HepG2 (cell line): ENCODE measurements at places on chromosomes 11 and 22.
A peak's percentile ranks its signal among the peaks of the same experiment; 100 is the strongest.

DNA sequence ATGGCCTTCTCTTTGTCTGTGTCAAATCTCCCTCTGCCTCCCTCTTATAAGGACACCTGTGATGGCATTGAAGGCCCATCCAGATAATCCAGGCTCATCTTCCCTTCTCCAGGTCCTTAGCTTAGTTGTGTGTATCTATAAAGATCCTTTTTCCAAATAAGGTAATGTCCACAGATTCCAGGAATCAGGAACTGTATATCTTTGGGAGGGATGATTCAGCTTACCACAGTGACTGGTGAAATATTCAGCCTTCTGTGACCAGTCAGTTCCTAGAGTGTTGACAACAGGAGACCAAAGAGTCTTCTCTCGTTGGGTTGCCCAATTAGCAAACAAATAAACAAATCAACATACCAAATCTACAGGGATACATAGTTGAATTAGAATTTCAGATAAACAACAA lies 175.8 kb downstream of the MPPED1 start:
- H3K27ac ChIP-seq: no peak overlapping the region
- H3K36me3 ChIP-seq: no peaks in the 10 kb centered on the region
- H3K4me3 ChIP-seq: no peak overlapping the region
- H3K27me3 ChIP-seq: no peaks in the 10 kb centered on the region
- no peak for DNase-seq

DNA sequence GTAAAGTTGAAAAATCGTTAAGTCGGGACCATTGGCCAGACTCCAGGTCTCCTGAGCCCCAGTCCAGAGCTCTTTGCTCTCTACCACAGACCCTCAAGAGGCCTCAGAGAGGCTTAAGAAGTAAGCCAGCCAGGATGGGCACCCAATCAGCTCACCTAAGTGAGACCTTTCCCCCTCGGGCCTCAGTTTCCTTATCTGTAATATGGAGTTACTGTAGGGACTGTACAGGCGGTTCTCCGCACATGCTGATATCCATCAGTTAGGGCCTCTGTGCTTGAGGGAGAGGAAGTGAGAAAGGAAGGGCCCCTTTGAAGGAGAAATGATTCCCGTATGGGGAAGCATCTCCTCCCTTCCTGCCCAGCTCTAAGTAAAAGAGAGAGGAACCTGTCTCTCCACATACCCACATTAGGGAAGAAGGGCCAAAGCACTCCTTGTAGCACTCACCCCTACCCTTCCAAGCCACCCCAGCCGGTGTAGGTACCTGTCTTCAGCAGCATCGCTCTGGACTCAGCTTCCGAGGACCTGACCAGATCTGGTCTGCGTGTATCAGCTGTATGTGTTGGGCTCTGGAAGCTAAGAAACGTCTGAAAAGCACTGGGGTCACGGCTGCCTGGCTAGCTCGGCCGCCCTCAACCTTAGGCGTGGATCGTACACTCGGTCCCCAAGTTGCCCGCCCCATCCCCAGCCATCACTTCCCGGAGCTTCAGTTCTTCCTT lies 653 bp downstream of the NAGA start:
- H3K27me3 ChIP-seq: no peaks in the 10 kb centered on the region
- peak overlapping the region; percentile 46 for H3K27ac ChIP-seq
- H3K4me1 ChIP-seq: peaks cover 40% of the 10 kb centered on the region
- peaks cover 5% of the 10 kb centered on the region for H3K36me3 ChIP-seq

DNA sequence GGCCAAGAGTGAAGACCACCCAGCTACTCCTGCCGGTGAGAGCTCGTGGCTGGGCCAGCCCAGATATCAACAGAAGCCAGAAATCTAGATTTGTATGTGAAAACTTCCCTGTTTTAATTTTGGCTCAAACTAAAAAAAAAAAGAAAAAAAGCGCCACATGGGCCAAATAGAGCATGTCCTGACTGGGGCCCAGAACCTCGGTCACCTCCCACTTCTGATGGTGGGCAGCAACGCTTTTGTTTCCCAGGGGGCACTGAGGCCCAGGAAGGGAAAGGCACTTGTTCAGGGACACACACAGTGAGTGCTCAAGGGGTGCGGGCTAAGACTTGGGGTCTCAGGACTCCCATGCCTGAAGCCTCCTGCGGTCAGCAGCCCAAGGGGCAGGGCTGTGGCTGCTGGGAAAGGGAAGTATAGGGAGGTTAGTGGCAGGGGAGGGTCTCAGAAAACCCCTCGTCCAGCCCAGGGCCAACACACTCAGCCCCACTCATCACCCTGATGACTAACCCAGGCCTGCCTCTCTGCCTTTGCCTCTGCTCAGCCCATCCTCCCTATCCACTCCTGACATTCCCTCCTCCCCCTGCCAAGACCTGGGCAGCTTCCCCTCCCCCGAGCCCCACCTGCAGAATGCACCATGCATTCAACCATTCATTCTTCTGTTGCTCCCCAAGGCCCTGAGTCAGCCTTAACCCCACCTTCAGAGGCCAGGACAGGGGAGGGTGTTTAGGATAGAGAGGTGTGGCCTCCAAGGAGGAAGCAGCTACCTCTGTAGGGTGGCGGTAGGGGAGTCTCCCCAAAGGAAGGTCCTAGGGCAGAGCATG lies 30.0 kb upstream of the TCF20 start:
- no peaks in the 10 kb centered on the region for H3K36me3 ChIP-seq
- H3K27ac ChIP-seq: no peak overlapping the region
- H3K4me1 ChIP-seq: peaks cover 74% of the 10 kb centered on the region

DNA sequence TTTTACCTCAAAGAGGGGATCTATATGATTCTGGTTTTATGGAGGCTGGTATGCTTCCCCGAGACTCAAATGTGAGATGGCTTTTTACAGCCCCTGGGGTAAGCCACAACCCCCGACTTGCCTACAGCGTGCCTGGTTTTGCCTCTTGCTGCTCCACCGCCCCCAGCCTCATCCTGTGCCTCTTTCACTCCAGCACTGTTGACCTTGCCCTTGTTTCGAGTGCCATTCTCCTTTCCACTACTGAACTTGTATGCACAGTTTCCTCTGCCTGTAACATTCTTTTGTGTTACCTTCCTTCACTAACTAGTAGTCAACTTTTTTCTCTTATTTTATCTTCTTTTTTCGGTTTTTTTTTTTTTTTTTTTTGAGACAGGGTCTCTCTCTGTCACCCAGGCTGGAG lies 219.0 kb upstream of the ZBED5 start:
- no peaks in the 10 kb centered on the region for H3K36me3 ChIP-seq
- H3K27me3 ChIP-seq: no peaks in the 10 kb centered on the region; the same call in 1 of the 2 replicates
- no peak overlapping the region for H3K4me3 ChIP-seq
- H3K4me1 ChIP-seq: no peaks in the 10 kb centered on the region
- H3K27ac ChIP-seq: no peak overlapping the region
- no peak for DNase-seq

DNA sequence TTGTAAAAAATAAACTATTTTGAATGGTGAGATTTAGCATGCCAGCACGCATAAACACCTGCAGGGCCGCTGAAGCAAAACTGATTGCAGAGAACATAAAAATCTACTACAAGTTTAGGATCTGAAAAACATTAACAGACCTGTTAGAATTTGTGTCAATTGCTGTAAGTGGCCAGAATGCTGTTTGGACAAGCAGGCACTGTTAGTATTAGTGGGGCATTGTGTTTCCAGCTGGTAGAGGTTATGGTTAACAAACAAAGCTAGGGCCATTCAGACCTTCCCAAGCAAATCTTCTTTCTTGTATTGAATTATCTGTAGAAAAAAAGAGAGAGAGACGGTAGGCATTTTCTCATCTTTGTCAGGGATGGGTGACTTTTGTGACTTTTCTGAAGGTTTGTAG lies 57.6 kb upstream of the OLFML1 start:
- no peaks in the 10 kb centered on the region for H3K4me1 ChIP-seq
- DNase-seq: no peak
- no peak overlapping the region for H3K4me3 ChIP-seq
- H3K36me3 ChIP-seq: no peaks in the 10 kb centered on the region

DNA sequence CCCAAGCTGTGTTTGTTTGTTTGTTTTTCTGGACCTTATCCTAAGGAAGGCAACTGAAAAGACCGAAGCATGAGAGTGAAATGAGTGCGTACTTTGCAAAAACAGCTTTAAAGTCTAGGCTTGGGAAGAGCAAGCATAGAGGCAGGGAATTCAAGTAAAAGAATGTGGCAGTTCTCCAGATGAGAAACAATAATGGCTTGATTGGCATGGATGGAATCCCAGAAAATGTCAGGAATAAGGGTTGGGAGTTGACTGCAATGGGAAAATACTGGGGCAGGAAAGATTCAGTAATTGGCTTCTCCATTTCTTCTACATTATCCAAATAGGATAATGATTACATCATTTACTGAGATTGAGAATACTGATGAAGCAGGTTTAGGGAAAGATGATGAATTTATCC lies 17.5 kb downstream of the SAAL1 start:
- no peak for DNase-seq
- no peaks in the 10 kb centered on the region for H3K27me3 ChIP-seq
- H3K4me3 ChIP-seq: no peak overlapping the region
- H3K27ac ChIP-seq: no peak overlapping the region
